ENCODE measurements at places on chromosomes 11 and 22.

GRCh38 chr11:27204529-27204928, 158.5 kb downstream of the CCDC34 start:
- no peak for DNase-seq

GRCh38 chr11:100730266-100730665, 43.2 kb downstream of the ARHGAP42 start:
- DNase-seq = no peak

- DNase-seq = no peak
These were observed 15.3 kb downstream of the BPIFC start for GRCh38 chr22:32448980-32449379.

DNA sequence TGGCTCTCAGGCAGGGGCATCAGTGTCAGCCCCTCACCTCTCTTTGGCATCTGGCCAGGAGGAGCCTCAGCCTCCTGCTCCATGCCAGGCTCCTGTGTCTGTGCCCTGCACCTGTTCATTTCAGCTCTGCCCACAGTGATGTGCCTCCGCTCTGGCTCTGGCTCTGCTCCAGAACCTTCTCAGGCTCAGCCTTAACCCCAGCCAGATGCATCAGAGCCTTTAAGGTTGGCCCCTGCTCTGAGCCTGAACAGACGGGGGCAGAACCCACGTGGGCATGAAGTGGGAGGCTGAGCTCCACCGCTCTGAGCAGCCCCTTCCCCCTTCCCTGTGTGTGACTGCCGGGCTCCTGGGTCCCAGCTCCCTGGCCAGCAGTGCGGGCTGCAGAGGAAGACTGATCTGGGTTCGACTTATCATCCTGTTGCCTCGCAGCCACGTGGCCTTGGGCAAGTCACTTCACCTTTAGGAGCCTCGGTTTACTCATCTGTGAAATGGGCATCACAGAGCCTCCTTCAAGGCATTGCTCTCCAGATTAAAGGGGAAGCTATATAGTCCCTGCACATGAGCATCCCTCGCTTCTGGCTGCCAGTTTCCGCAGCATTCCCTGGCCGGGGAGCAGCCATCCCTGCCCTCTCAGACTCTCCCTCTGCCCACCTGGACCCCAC, 44.7 kb upstream of the RTL6 start:
- no peak for DNase-seq

DNA sequence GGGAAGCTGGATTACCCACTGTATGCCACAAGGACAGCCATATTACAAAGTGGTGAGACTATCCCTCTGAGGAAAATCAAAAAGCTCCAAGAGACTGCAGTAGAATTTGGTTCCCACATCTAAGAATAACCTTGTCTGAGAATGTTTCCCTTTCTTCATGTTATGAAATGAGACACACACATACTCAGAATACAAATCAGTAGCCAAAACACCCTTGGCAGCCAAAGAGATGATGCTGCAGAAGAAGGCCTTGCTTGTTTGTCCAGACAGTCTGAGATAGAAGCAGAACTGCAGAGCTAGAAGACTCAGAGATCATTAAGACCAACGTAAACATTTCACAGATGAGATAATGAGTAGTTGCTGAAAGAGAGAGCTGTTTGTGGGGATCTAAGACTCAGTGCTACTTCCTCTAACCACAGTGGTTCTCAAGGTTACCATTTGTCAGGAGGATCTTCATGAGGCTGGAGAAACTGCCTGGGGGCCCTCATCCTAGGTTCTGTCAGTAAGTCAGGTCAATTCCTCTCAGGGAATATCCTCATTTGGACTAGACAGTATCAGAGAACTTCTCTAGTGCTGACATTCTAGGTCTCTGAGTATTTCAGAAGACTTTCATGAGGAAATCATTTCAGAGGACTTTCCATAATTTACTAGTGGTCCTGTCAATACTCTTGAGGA, 38.9 kb downstream of the RELT start:
- no peak for DNase-seq

- DNase-seq = no peak
These were observed 14.7 kb downstream of the APOL6 start for GRCh38 chr22:35662914-35663313.

- no peak for DNase-seq
These were observed 169.5 kb upstream of the NARS2 start for GRCh38 chr11:78744202-78744601.

DNA sequence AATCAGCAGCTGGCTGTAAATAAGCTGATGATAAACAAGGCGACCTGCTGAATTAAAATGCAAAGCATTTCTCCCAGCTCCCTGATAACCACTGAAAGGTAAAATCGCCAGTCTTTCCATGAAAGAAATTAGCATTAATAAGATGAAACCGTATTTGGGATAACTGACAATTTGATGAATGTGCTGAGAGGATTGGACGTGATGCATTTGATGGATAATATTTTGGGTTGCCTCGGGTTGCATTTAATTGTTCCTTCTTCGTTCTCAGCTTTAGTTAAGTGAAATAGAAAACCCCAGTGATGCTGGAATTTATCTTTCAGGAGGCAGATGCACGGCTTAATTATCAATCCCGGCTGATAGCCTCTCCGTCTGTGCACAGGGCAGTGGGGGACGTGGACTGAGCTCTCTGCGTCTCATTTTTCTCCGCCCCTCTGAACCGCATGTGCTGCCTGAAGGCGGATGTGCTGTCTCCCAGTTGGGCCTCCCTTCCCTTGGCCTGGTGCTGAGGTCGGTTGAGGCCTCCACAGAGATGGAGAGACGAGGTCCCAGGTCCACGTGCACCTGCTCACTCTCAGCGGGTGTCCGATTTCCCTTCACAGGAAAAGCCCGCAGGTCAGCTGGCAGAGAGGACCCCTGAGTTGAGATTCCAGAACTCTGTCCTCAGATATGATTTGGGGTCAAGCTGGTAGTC, 846.2 kb downstream of the BRD1 start:
- peak; percentile 35 for DNase-seq

DNA sequence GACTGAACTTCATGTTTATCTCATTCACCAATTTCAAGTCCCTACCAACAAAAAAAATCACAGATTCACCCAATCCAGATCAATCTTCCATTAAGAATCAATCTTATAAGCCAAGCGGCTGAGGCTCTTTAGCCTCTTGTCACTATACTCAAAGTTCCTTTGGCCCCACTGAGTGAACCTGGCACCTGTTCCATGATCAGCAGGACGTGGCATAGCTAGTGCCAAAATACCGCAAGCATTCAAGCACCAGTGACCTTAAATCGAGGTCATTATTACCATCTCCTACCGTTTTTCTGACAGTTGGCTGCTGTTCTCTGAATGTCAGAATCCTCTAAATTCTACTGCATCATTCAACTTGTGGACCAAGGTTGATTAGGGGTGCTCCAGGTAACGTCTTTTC, 141.2 kb downstream of the CADM1 start:
- DNase-seq = no peak

GRCh38 chr11:6505577-6506240, 8.6 kb downstream of the DNHD1 start:
- DNase-seq = no peak

All from tibial artery (tissue), 4 donors.